ENCODE measurements at places on chromosomes 4 and X. TPM values are rescaled to one million over a fixed set of nuclear protein-coding genes. Genes with fewer than 3 reads are reported as not detected.

GRCh38 chr4:110020646-110021443 is 108.2 kb downstream of the EGF start:
- DNase-seq, result no peak

GRCh38 chr4:144696376-144696775 is 50.4 kb downstream of the HHIP start:
- no peak for DNase-seq

DNA sequence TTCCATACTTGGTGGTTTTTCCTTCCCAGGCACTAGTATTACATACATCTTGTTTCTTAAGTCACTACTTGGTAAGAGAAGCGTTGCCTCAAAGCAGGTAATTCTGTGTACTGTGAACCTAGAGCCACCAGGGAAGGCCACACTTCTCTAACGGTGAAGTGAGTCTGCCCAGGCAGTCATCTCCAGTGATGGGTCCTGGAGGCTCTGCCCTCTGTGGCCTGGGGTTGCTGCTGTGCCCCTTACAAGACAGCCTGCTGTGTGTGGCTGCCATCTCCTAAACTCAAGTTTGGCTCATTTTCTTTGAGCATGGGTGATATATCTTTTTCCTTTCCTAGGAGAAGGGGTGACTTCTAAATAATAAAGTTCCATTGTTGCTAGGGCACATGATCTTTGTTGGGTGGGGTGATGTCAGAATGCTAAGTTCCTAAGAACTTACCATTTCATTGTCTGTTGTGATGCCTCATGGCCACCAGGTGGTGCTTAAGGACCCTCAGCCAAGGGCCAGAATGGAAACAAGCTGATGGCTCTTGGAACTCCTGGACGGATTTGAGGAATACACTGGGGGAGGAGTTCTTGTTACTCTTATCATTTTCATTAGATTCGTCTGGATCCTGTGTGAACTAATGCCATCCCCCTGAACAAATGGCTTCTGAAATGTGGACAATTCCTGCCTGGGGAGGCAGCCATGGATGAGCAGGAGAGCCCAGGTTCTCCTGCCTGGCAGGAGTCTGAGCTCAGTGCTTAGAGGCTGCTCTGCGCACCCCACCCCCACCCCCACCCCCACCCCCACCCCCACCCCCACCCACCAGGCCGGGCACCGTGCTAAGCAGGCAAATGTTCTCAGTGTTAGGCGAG is 41.1 kb upstream of the WDR1 start:
- DNase-seq, result peak; percentile 78

The LRCH2 gene
- 2.8 TPM for total RNA-seq

The KIF4A gene
- 47.5 TPM for total RNA-seq

DNA sequence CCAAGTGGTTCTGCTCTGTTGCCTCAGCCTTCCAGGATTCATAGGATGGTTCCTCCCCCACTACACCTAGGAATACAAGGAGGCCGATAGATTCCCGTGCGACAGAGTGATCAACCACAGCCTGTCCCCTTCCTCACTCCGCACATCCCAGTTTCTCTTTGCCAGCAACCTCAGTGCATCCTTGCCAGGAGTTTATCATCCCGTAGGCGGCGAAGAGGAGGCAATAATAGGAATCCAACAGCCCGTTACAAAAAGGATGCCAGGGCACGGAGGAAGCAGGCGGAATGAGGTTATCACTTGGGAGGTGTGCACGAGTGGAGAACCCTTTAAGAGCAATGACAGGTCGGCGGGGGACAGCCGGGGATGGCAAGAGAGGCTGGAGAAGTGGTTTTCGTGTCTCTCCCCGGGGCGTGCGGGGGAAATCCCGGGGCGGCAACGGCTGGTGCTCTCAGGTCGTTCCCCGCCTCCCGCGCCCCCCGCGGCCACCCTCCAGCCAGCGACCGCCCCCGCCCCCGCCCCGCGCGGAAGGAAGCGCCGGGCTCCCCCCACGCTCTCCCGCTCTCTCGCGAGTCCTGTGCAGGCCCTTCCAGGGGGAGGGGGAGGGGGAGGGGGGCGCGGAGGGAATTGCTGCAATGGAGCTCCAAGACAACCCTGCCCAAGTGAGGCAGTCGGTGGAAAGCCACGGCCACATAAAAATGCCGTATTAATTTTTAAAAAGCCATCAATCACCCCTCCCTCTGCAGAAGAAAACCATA is 1.6 kb downstream of the PPP3CA start:
- DNase-seq, result peak; percentile 75

GRCh38 chr4:142558851-142559250 is 287.2 kb downstream of the INPP4B start:
- no peak for DNase-seq

The ACTRT1 gene
- total RNA-seq, result not detected

- DNase-seq, result no peak
These were observed 36.5 kb upstream of the NPFFR2 start for GRCh38 chr4:71995297-71995696.

The HMGN5 gene
- 13.2 TPM for total RNA-seq

- DNase-seq, result peak; percentile 52
These were observed 36.1 kb downstream of the COQ2 start for GRCh38 chr4:83248486-83248885.

DNA sequence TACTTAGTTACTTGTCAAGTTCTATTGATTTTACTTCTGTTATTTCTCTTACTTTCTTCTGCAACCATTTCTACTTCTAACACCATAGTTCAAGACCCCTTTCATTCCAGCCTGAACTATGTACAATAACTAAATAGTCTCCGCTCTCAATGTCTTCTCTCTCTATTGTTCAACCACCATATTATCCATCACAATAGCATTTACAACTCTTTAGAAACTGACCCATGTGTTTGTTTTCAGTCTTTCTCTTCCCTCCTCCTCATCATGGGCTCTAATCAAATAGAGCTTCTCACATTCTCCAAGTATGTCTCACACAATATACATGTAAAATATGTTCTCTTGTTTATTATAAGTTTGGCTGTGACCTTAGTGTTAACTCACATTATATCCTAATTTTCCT is 143.6 kb downstream of the ZAR1 start:
- DNase-seq, result no peak

GRCh38 chr4:119977076-119977940 is 89.3 kb downstream of the MAD2L1 start:
- DNase-seq, result peak; percentile 35
